ENCODE measurements at places on chromosomes 11 and 22.

- DNase-seq: no peak
Observed at GRCh38 chr11:126459691-126460281, 104.3 kb downstream of the ST3GAL4 start.

DNA sequence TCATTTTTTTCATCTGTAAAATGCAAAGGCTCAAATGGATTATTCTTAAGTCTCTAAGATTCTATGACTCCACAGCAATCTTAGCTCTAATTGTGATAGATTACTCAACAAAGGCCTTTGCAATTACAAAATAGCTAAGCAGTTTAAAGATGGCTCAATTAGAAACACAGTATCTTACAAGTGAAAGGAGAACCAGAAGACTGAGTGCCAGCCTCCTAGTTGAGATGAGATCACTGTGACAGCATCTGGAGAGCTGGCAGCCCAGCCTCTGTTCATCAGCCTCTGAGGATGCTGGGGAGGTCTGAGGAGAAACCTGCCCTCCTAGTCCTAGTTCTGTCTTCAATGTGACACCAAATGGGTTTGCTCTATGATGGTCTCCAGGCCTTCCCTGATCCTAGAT, 158.4 kb upstream of the NARS2 start:
- DNase-seq: no peak

GRCh38 chr22:36757668-36758211, 18.2 kb downstream of the IFT27 start:
- peak; percentile 73 for DNase-seq

GRCh38 chr11:31655483-31655882, 145.9 kb downstream of the ELP4 start:
- DNase-seq: no peak

- peak; percentile 51 for DNase-seq
Observed at GRCh38 chr11:67640021-67640757, 626 bp upstream of the TBX10 start.

GRCh38 chr22:17774206-17774925, at the start of gene BID:
TSS of gene BID (minus strand) at chr22:17774469. CDS start at chr22:17750116, 24,353 bp downstream.
- no peak for DNase-seq

GRCh38 chr11:1269957-1270356, 39.5 kb downstream of the TOLLIP start:
- DNase-seq: no peak

DNA sequence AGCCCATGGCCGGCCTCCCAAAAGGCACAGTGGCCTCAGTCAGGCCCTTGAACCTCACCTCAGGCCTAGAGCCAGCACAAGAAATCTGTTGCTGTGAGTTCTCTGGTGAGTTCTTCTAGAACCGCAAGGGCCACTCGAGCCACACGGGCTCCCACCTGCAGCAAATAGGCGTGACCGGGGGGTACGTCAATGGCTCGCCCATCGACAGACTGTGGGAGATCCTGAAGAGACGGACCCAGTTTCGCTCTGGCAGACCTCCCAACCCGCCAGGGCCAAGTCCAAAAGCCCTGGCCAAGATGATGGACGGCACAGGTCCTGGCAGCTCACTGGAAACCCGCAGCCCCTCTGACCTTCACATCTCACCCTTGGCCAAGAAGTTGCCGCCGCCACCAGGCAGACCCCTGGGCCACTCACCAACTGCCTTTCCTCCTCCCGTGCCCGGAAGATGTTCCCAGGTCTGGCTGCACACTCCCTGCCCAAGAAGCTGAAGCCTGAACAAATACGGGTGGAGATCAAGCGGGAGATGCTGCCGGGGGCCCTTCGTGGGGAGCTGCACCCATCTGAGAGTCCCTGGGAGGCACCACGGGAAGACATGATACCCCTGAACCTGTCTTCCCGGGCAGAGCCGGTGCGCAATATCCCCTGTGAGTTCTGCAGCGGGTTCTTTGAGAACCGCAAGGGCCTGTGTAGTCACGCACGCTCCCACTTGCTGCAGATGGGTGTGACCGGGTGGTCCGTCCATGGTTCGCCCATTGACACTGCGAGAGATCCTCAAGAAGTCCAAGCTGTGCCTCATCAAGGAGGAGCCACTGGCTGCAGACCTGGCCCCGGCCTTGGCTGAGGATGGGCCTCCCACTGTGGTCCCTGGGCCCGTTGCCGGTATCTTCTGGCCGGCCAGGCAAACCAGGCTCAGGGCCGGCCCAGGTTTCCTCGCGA, 544.2 kb upstream of the CCDC179 start:
- DNase-seq: no peak

DNA sequence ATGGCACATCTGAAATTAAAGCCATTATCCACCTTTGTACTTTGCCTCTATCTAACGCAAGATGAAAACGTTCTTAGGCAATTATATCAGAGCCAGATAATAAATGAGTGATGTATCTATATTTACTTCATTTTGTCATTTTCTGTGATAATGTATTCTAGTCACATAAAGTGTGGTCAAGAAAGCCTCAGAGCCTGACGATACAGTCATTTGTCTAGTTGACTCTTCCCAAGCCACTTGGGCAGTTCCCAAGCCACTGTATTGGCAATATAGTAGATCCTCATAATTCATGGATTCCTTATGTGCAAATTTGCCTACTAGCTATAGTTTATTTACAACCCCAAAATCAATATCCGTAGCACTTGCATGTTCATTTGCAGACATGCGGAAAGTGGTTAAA, 7.8 kb downstream of the HOATZ start:
- DNase-seq: no peak

DNA sequence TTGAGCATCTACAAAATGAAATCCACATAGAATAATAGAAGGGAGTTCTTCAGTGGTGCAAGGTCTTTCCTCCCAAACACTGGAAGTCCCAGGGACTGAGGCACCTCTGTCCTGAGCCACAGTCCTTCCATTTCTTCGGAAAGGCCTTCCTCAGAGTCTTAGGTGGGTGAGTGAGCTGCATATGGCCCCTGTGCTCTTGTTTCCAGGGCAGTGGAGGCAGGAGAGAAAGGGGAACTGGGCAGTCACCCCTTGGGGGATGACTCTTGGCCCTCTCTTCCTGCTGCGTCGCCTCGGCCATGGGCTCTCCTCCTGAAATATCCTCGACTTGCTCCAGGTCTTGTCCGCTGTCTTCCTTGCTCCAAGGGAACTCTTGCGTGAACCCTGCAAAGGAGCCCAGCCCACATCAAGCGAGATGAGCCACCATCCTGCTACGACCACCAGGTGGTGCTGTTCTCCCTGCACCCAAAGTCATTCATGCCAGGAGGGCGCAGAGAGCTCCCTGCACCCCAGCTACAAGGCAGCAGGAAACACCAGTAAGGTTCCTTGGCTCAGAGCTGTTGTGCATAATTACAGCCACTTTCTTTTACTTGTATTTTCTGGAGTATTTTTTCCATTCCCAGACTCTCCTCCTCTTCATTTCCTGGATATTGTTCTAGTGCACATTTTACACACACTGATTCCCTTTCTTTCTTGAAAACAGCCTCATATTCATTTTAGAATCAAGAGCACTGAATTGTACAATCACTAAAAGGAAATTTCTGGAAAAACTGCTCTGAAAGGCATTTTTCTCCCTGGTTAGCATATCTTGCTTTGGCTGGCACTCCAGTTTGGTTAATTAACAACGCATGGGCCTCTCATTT, 397.8 kb downstream of the OPCML start:
- DNase-seq: peak; percentile 38

- DNase-seq: no peak
Observed at GRCh38 chr11:85685125-85685819, 723 bp downstream of the CCDC89 start.

DNA sequence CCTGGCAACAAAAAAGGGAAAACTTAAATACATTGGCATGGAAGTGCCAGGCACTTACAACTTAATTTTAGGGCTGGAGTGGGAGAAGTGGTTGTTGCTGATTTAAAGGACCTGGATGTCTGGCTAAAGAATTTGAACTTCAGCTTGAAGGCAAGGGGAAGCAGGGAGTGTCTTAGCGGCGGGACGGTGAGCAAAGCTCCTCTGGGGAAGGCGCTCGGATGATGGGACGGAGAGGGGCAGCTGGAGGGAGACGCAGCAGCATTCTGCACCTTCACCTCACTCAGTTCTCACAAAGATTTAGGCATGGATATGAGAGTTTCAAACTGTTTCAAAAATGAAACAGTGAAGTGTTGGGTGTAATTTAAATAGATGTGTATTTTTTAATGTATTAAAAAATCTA, 967.1 kb downstream of the BRD1 start:
- DNase-seq: no peak

DNA sequence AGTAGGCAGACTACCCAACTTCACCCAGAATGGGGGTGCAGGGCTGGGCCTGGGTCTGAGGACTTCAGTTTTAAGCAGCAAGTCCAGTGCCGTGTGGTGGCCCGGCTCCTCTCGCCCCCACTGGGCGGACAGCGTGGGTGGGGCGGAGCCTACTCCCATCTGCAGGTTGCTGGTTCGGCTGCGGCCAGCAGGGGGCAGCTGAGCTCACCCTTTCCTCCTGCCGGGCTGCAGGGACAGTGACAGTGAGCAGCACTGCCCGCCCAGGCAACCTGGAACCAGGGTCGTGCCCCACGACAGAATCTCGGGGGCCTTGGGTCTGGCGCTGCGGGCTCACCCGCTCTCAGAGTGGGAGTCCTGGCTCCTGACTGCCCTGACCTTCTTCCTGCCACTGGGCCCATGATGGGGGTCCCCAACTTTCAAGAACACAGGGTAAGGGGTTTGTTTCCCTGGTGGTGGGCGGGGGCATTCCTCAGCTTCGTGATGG, 6.2 kb upstream of the NEAT1 start:
- peak; percentile 94 for DNase-seq

DNA sequence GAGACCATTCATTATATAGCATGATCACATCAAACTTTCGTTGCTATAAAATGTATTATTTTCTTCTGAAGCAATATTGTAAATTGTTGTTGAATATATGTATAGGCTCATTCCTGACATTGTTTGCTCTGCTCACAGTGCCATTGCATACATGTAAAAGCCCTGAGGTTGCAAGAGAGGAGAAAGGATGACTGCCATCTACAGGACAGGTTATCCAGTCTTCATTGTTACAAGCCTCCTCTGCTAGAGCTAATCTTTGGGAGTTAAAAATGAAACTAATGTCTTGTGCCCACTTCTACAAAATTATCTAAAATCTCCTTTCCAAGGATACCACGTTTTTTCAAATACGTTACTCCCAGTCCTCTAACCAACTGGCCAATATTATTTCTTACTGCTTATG, 16.4 kb upstream of the OR5AL1 start:
- DNase-seq: no peak

DNA sequence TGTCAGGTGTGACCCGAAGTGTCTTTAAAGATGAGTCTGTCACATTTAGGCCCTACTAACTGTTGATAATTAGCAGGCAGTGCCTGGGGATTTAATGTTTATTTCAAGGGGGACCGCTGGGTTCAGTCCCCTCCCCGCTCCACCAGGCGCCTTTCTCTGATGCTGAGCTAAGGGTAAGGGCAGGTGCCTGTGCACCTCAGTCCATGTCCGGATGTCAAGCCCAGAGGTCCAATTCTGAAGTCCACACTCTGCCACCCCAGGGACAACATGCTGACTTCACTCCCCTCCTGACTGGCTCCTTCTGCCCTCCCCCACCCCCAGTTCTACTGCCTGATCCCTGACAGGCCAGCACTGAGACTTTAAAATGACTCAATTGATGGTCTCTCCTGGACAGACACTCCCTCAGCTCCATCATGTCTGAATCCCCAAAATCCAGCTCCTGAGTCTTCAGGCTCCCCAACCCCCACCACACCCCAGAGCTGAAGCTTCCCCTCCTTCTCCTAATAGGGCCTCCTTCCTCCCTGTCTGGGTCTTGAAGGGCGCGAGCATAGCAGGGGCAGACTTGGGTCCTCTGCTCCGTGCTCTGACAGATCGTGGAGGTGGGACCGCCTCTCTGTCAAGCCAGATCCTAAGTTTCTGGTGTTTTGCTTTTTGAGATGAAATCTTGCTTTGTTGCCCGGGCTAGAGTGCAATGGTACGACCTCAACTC, 49.8 kb upstream of the ANO1 start:
- no peak for DNase-seq

DNA sequence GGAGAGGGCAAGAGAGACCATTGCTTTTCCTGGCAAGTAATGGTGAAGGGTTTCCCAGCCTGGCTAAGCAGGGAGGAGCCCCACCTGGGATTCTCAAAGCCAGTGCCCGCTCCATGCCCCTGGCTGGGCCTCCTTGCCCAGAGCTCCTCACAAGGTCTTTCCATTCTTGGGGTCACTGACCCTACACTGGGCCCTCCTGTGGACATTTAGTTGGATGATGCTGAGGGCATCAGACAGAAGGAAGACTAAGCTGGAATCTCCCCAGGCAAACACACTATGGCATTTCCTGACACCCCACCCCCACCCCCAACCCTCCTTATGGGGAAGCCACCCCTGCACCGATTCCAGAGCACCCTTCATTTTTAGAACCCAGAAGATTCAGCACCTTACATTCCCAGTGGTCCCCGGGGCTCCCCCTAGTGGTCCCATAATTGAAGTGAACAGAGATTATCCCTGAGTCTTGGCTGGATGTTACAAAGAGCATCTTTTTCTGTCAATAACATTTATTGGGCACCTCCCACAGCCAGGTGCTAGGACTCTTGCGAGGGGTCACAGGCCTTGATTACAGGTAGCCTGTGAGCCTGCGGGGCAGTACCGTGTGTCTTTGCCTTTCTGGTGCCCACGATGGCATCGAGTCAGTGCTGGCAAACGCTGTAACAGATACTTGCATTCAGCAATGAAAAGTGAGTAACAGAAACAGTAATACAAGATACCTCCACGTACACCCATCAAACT, 548.5 kb downstream of the BUD13 start:
- DNase-seq: peak; percentile 24

GRCh38 chr11:6356503-6357055, 33.7 kb upstream of the SMPD1 start:
- DNase-seq: no peak

GRCh38 chr11:46246521-46246920, 30.9 kb upstream of the CREB3L1 start:
- DNase-seq: no peak

- no peak for DNase-seq
Observed at GRCh38 chr22:26845021-26845743, 187.8 kb downstream of the MIAT start.

GRCh38 chr22:30561402-30562189, 12.9 kb downstream of the GAL3ST1 start:
- DNase-seq: no peak

- no peak for DNase-seq
Observed at GRCh38 chr11:6565988-6566703, 37.3 kb downstream of the RRP8 start.

- DNase-seq: no peak
Observed at GRCh38 chr11:96317571-96317970, 25.4 kb downstream of the MAML2 start.

GRCh38 chr11:66951135-66951534, 7.0 kb downstream of the PC start:
- no peak for DNase-seq

- DNase-seq: no peak
Observed at GRCh38 chr11:129435499-129436245, 60.0 kb downstream of the BARX2 start.

DNA sequence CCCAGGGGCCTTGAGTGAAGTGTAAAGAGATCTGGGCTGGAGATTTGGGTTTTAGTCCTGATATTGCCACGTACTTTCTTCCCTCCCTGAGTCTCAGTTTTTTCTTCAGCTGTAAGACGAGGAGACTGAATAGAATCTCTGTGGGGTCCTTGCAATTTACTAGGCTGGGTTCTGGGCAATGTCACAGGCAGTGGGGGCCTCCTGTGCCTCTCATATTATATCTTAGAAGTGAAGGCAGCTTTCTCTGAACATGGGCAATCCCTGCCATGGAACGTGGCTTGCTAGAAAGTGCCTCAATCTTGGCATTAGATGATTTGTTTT, 62.0 kb upstream of the PTPRJ start:
- no peak for DNase-seq

- no peak for DNase-seq
Observed at GRCh38 chr22:49969751-49970527, 9.4 kb downstream of the PIM3 start.

Data from stimulated activated CD4-positive, alpha-beta T cell treated with anti-CD3 and anti-CD28 coated beads, Interleukin-12 subunit alpha, Interleukin-12 subunit beta, amount 100 ng/mL, for 48 hours (primary cell).